AML-193 (cell line): ENCODE measurements at places on chromosomes 12 and 14.

DNA sequence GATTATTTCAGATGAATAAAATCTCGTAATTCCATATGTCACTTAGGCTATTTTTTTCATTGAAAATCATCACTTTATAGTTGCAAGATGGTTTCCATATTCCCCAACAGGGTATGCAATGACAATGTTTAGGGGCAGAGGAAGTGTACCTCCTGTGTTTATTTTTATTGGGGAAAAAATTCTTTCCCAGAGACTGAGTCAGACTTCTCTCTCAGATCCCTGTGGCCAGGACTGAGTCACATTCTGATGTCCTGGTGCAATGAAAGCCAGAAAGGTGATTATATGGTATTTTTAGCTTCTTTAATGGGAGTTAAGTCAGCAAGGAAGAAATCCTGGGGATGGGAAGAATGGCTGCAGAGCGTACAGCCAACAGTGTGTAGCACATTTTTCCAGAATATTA is 196.9 kb upstream of the ALG10 start:
- no peak for DNase-seq

DNA sequence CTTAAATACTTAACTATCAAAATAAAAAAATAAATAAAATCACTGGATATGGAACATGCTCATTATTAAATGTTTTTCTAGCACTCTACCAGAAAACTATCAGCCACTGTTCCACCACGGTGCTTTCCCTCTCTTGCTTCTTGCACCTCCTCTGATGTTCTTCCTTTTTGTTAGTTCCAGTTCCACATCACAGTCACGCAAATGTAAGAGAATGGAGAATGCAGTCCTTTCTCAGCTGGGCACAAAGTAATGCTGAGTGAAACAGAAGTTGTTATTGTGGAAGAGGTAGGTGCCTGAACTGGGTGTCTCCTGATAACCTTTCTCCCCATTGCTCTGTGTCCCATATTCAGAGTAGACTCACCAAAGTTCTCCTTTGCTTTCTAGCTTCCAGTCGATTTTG is 1116.9 kb upstream of the TMEM132C start:
- no peak for DNase-seq

- no peak for DNase-seq
Measured at GRCh38 chr14:101009531-101009930, 106.0 kb upstream of the RTL1 start.

- DNase-seq: no peak
Measured at GRCh38 chr12:66359300-66359699, 57.0 kb downstream of the HELB start.

GRCh38 chr12:96766232-96766631 is 140.8 kb upstream of the NEDD1 start:
- DNase-seq: no peak

GRCh38 chr14:101849640-101850039 is 88.1 kb downstream of the PPP2R5C start:
- DNase-seq: no peak

DNA sequence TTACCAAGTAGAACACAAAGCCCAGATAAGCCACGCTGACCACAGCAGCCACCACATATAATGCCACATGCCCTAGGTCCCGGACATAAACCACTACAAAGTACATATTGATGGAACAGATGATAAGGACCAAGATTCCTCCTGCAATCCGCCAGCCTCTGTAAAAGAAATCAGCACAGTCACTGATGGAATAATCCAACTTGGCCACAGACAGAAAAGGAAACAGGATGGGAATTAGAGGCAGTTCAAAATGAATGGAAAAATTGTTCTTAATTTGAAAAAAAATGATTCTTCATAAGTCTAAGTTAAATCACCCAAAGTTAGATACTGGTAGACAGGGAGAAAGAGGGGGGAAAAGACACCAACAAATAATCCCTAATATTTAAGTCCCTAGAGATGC is 35.4 kb downstream of the SLC11A2 start:
- no peak for DNase-seq

DNA sequence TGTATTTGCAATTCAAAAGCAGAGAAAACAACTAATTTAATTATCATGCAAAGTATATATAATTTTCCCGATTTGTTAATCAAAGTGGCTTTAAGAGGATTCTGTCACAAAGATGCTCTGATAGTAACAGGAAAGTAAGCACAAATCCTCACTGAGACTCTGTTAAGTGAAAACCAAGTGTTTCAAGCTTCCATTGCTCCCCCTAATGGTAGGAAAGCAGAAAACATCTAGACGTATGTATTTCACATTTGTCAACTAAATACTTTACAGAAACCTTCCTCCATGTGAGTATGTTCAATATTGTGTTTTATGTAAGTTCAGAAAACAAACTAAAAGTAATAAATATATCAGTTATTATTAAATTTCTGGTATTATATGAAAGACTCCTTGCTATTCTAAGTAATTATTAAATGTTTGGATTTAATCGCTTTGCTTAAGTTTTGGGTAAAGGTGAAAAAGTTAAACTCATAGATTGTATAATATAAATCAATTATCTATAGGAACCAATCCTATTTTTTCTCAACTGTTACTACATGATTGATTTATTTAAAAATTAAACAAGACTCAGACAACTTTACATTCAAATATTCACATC is 1.5 kb upstream of the NTS start:
- DNase-seq: peak; percentile 45

- peak; percentile 21 for DNase-seq
Measured at GRCh38 chr12:91109148-91109564, 2.1 kb downstream of the LUM start.

- no peak for DNase-seq
Measured at GRCh38 chr12:27334042-27334720, 1.5 kb downstream of the BMAL2 start.

GRCh38 chr14:39276005-39276404 is 42.3 kb downstream of the MIA2 start:
- DNase-seq: no peak

- DNase-seq: no peak
Measured at GRCh38 chr12:110355073-110355472, 48.4 kb downstream of the ANAPC7 start.
